ENCODE measurements at places on chromosomes 6 and 20.

DNA sequence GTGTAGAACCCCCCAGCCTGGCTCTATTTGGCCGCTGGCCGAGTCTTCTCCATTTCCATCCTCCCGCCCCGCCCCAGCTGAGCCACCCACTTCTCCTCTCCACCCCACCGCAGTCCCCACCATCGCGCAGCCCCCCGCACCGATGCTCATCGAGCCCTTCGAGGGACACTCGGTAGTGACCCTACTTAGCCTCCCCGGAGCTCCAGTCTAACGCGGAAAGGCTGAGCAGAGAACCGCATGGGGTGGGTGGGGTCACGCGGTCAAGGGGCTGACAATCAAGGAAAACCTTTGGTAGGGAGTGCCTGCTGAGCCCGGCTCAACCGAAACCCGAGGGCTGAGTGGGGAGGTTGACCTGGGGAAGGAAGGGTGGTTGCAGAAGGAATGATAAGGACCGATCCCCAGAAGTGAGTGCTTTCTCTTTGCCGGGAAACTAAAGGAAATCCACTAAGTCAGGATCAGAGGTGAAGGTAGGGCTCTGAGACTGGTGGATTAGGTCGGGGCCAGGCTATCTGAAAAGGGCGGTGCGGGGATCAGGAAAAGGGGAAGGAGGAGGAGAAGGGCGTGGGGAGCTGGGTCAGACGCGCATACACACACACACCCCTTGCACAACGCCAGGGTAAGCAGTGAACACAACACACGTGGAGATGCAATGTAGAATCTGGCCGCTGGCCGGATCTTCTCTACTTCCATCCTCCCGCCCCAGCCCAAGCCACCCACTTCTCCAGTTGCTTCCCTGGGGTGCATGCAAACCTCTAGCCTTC is 49.8 kb downstream of the CPXM1 start:
- no peak for DNase-seq

DNA sequence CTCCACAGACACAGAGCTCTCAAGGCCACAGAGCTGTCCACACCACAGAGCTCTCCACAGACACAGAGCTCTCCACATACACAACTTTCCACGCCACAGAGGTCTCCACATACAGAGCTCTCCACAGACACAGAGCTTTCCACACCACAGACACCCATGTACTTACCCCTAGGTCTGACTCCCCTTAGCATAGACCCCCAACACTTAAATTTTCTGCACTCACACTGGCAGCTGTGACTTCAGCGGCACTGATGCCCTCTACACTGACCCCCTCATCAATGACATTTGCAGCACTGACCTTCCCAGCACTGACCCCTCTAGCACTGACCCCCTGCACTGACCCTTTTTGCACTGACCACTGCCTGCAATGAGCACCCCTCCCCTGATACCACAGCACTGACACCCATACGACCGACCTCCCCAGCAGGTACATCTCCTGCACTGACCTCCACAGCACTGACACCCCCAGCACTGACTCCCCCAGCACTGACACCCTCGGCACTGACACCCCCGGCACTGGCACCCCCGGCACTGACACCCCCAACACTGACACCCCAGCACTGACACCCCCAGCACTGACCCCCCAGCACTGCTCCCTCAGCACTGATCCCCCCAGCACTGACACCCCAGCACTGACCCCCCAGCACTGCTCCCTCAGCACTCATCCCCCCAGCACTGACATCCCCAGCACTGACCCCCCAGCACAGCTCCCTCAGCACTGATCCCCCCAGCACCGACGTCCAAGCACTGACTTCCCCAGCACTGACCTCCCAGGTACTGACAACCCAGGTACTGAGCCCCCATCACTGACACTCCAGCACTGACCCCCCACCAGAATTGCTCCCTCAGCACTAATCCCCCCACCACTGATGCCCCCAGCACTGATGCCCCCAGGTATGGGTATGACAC is 56.5 kb downstream of the ERMARD start:
- no peak for DNase-seq

- peak; percentile 25 for DNase-seq
Observed at GRCh38 chr6:34143884-34144580, 1.9 kb downstream of the GRM4 start.

DNA sequence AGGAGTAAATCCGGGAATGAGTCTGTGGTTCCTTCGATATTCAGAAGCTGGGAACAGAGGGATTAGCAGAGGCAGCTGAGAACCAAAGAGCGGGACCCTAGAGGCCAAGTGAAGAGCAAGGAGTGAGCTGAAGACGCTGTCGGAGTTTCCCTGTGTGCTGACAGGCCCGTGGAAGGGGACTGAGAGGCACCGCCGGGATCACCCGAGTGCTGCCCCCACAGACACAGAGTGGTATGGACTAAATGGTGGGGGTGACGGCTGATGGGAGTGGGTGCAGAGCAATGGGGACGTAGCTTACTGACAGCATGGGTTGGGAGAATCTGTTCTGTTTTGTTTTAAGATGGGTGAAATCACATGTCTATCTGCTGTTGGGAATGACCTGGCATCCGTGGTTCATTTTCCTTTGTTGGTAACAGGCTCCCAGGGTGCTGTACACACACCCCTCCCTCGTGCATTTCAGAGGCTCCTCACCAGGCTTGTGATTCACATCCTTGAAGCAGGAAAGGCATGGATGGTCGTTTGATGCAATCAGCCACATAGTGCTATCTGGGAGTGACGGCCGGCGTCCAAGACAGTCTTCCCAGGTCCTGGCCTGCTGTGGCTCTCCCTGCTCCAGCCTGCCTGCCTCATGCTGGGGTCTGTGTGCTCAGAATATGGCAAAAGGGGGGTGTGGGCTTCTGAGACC is 97.4 kb downstream of the THBS2 start:
- no peak for DNase-seq

- no peak for DNase-seq
Observed at GRCh38 chr6:4936681-4937041, 67.2 kb downstream of the RPP40 start.

- no peak for DNase-seq
Observed at GRCh38 chr6:5995949-5996713, 10.6 kb downstream of the NRN1 start.

DNA sequence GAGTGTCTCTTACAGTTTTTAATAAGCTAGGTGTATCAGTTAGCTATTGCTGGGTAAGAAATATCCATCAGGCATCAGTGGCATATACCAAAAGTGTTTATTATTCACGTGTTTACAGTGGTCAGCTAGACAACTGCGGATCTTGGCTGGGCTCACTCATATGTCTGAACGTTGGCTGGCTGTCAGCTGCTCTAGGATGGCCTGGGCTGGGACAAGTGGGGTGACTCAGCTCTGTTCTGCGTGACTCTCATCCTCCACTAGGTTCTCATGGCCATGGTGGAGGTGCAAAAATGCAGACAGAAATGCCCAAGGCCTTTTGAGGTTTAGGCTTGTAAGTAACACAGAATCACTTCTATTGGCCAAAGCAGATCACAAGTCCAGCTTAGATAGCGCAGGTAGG is 22.0 kb downstream of the ZNF341 start:
- no peak for DNase-seq

DNA sequence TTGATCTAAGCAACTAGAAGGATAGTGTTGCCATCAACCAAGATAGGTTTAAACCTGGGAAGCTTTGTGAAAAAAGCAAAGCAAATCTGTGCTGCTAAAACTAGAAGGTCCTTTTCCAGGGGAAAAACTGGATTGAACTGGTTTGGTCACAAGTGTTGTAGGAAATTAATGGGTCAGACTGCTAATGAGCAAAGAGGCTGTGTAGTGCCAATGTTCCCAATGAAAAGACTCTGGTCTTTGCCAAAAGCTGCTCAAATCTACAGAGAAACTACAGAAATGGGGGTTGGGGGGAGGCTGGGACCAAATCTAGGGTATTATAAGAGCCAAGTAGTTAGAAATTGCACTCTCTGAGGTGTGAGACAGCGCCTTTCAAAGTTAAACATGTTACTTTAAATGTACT is 85.0 kb downstream of the PLCG1 start:
- DNase-seq: no peak

GRCh38 chr20:7195704-7196103 is 428.2 kb downstream of the BMP2 start:
- no peak for DNase-seq

DNA sequence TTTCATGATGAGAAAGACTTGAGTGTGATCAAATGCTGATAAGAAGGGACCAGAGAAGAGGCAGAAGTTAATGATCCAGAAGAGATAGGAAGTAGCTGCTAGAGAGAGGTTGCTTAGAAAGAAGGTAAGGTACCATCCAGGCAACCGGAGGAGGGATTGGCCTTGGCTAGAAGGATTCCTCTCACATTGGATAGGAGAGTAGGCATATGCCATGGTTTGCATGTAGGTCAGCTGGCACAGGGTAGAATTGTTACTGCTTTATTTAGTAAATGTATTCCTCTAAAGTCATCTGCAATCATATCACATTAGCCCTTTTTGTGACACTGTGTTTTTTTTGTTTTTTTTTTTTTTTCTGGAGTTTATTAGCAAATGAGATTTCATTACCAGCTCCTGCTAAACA is 580.9 kb upstream of the FLRT3 start:
- DNase-seq: no peak

DNA sequence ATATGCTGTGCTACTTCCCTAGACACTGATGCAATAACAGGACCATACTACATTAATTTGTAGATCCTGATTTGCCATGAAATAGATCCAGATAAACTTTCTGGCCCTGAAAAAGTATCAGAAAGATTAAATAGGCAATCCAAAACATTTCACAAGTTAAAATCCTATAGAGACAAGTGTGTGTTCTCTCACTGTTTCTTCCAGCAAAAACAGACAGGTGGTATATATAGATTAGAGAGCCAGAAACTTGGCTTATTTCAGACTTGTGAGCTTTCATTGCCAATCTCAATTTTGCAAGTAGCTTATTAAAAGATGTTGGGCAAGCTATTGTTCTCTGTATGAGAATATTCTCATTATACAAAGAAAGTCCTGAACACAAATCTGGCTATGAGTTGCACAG is 289.1 kb upstream of the MANEA start:
- DNase-seq: no peak

- no peak for DNase-seq
Observed at GRCh38 chr6:2665146-2666070, 85.3 kb downstream of the MYLK4 start.

DNA sequence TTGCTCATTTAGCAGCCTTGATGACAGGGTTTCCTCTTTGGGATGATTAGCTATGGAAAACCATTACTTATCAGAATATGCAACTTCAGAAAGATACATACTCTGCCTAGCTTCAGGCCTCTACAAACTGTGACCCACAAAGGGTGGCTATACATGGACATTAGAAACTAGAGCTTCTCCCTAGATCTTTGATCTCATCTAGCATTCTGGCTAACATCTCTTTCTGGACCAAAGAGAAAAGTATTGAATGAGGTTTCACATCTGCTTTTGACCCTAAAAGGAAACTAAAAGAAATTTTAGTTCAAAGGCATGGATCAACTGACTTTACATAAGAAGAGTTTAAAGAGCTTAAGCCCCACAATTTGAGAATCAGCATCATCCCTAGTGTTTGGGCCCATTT is 12.4 kb upstream of the HMGN3 start:
- DNase-seq: no peak

DNA sequence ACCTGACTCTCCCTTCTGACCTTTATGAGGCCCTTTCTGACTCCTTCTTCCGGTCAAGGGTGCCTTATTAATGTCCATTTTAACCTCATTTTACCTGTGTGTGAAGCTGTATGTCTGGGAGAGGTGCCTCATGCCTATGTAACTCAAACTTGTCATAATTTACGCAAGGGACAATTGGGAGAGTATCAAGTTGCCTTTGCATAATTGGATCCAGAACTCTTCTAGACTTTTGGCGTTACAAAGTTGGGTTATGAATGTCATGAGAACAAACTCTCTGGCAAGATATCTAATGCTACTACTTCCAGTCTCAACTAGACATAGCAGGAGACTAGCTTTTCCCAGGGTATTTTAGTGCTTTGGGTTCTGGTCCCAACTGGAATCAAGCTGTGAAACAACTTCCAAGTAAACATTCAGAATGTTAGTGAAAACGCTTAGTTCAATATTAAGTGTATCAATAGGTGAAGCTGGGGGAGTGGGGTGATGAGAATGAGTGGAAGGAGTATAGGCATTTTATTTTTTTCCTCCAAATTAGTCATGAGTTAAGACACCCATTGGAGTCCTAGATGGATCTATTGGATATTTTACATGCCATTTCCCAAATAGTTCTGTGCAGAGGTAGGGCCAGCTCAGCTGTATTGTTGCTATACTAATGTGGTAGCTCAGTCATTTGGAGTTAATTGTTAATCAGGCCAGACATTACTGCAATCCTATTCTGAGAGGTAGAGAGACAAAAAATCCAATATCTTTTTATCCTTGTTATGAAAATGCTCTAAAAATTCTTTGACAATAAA is 159.9 kb downstream of the TFAP2B start:
- no peak for DNase-seq

GRCh38 chr20:62804627-62805154 is at the start of gene OGFR:
Gene OGFR, plus strand, starts transcription at chr20:62804835. Its CDS starts 25 bp downstream, at chr20:62804860.
- peak; percentile 51 for DNase-seq

GRCh38 chr6:56804996-56805395 is 149.9 kb upstream of the BEND6 start:
- no peak for DNase-seq
